ENCODE measurements at places on chromosomes 11 and 22. TPM values are rescaled to one million over a fixed set of nuclear protein-coding genes. Genes with fewer than 3 reads are reported as not detected.

UCP3 gene
- total RNA-seq: 0.21 TPM

CTSW gene
- not detected for total RNA-seq

LRRN4CL gene
- total RNA-seq: 0.21 TPM

OR5J2 gene
- not detected for total RNA-seq

CFAP300 gene
- total RNA-seq: 1.2 TPM

- no peak for DNase-seq
Measured at GRCh38 chr11:94647926-94648325, 80.8 kb downstream of the PIWIL4 start.

All from GM23338 (cell line).